Type B pancreatic cell (in vitro differentiated cells): ENCODE measurements at places on chromosomes 3 and 15. TPM values are rescaled to one million over a fixed set of nuclear protein-coding genes. Genes with fewer than 3 reads are reported as not detected.
A peak's percentile ranks its signal among the peaks of the same experiment; 100 is the strongest.

- DNase-seq, result no peak
- H3K27ac ChIP-seq, result peak overlapping the region; percentile 85
- peaks cover 21% of the 10 kb centered on the region for H3K4me1 ChIP-seq
- H3K36me3 ChIP-seq, result no peaks in the 10 kb centered on the region
- H3K4me3 ChIP-seq, result peak overlapping the region; percentile 4
Measured at GRCh38 chr3:122890077-122890719, 95.3 kb downstream of the SLC49A4 start.

GRCh38 chr15:92243227-92243626 lies 150.5 kb upstream of the ST8SIA2 start:
- H3K4me3 ChIP-seq, result no peak overlapping the region
- H3K4me1 ChIP-seq, result no peaks in the 10 kb centered on the region
- no peak for DNase-seq
- H3K27ac ChIP-seq, result no peak overlapping the region
- no peaks in the 10 kb centered on the region for H3K36me3 ChIP-seq

CRYGS gene
- 1.2 and 7.8 TPM in 2 replicates for total RNA-seq

DNA sequence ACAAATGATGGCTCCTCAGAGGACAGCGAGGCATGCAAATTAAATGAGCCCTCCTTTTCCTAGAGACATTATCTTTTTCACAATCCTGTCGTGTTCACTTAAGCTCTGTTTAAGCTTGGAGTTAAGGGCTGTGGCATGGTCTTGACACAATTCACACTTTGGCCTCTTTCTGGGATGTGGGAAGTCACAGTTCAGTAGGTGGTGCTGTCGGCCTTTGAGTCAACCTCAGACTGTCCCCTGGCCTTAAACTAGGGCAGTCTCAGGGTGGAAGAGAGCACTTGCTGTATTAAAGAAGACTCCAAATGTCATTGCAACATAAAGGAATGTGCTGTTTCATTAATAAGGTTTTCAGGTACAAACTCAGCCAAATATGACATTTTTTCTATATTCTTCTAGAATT lies 351.0 kb downstream of the MCTP2 start:
- no peak for DNase-seq
- H3K27me3 ChIP-seq, result peaks cover 8% of the 10 kb centered on the region
- H3K36me3 ChIP-seq, result no peaks in the 10 kb centered on the region
- no peak overlapping the region for H3K4me3 ChIP-seq
- H3K4me1 ChIP-seq, result no peaks in the 10 kb centered on the region

- H3K27me3 ChIP-seq, result no peaks in the 10 kb centered on the region
- H3K4me1 ChIP-seq, result no peaks in the 10 kb centered on the region
- no peak overlapping the region for H3K27ac ChIP-seq
- H3K36me3 ChIP-seq, result no peaks in the 10 kb centered on the region
- no peak for DNase-seq
Measured at GRCh38 chr3:156635973-156636372, 38.4 kb upstream of the TIPARP start.
